ENCODE measurements at places on chromosomes 16 and 17. TPM values are rescaled to one million over a fixed set of nuclear protein-coding genes. Genes with fewer than 3 reads are reported as not detected.

Gene ASPHD1
- total RNA-seq, result 7.8 TPM

Gene AANAT
- total RNA-seq, result not detected

- no peak overlapping the region for H3K4me3 ChIP-seq
These were observed 117.0 kb downstream of the METRNL start for GRCh38 chr17:83196366-83196765.

DNA sequence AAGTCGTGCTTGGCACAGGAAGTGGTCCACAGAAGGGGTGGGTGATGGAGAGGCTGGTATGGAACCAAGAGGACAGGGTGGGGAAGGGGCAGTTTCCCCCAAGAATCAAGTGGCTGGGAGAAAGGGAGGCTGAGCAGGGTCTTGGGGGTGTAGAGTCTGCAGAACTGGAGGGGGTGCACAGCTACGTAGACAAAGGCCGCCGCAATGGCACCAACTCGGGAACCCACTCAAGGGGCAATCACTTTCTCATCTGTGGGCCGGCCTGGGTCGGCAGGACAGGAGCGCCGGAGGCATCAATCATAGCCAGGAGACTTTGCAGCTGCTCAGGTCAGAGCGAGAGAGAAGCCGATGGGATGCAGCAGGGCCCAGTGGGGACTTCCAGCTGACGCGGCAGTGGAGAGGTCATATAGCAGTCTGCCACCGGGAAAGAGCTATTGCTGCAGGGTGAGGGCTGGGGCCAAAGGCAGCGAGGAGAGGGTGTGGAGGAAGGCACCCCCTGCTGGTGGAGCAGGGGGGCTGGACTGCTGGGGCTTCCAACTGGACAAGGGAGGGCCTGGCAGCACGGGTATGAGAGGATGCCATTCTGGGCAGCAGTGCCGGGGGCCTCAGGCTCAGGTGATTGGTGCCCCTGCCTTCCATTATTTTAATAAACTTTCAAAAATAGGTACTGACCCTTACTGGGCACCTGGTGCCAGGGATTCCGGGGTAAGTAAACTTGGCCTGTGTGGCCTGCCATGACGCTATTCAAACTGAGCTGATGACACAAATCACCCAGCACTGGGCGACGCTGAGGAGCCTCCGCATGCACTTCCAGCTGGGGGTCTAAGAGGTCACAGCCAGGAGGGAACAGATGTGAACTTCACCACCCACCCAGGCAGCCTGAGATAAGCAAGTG lies 52.5 kb upstream of the MTSS2 start:
- DNase-seq, result peak; percentile 50
- no peak overlapping the region for H3K4me3 ChIP-seq
- no peaks in the 10 kb centered on the region for H3K27me3 ChIP-seq
- H3K27ac ChIP-seq, result peak overlapping the region; percentile 45
- peaks cover 4% of the 10 kb centered on the region for H3K4me1 ChIP-seq

GRCh38 chr16:69724981-69725479 lies 1.3 kb downstream of the NQO1 start:
- H3K4me3 ChIP-seq, result no peak overlapping the region
- no peaks in the 10 kb centered on the region for H3K27me3 ChIP-seq
- no peak for DNase-seq
- no peaks in the 10 kb centered on the region for H3K36me3 ChIP-seq
- H3K27ac ChIP-seq, result no peak overlapping the region
